ENCODE measurements at places on chromosomes 12 and 14.
A peak's percentile ranks its signal among the peaks of the same experiment; 100 is the strongest.

DNA sequence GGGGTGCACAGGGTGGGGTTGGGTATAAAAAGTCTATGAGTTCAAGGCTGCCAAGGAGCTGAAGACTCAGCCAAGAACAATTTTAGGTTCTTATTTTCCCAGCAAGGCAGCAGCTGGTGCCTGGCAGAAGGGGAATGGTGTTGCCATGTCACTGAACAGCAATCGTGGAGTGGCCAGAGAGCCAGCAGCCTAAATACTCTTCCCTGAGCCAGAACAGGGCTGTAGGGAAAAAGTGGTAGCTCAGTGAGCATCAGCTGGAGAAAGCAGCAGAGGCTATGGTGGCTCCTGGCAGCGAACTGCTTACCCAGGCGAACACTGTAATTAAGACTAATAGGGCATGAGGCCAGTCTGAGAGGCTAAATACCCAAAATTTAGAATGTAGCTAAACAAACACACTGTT is 334.9 kb downstream of the RMST start:
- no peak for DNase-seq

GRCh38 chr14:20468764-20469241 is 403 bp upstream of the PNP start:
- DNase-seq, result no peak

GRCh38 chr14:65373016-65373670 is 39.4 kb upstream of the FUT8 start:
- DNase-seq, result no peak

GRCh38 chr14:68460541-68460940 is 332.3 kb downstream of the ZFP36L1 start:
- DNase-seq, result no peak

DNA sequence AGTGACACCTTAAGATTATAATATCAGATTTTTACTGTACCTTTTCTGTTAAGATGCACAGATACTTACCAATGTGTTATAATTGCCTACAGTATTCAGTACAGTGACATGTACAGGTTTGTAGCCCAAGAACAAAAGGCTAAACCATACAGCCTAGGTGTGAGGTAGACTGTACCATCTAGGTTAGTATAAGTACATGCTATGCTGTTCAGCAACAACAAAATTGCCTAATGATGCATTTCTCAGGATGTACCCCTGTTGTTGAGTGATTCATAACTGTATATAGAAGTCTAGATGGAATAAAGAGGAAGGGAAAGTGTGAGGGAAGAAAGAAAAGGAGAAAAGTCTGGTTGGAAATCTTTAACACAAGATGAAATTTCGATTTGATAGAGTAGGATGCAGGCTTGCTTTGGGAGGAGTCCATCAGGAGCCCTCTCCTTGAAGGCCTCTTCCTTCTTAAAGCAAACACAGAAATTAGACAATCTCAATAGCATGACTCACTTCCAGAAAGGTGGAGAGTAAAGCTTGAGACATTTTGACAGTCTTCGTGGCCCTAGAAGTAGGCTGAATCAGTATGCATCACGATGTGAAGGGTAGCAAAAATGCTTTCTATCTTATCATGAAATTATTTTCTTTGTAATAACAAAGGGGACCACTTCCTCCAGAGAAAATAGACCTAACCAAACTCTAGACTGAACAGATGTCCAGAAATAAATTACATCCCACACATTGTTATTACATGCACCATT is 191.5 kb downstream of the SYT1 start:
- no peak for DNase-seq

DNA sequence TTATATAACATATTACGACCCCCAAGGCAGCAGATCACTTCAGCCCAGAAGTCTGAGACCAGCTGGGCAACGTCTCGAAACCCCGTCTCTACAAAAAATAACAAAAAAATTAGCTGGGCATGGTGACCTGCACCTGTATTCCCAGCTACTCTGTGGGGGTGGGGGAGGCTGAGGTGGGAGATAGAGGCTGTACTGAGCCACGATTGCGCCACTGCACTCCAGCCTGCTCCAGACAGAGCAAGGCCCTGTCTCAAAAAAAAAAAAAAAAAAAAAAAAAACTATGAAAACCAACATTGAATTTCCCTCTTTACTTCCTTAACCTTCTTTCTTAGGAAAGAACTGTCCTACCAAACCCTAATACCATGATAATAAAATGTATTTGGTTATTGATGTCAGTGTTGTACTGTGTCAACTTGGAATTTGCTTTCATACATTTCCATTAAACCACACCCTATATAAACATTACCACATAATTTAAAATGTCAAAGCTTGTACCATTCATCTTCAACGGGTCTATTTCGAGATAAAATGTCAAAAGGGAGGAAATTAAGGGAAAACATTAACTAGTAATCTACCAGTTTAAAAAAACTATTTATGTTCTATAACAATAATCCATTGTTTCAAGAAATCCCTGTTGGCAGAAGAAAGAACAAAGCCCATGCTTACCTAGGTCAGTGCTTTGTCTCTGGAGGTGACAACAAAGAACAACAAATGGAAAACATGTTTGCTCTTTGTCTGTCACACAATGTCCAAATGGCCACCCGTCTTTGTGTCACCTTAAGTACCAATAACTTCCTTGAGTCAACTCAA is 17.4 kb downstream of the GALNT4 start:
- DNase-seq, result no peak

- no peak for DNase-seq
These were observed 49.2 kb downstream of the PHETA1 start for GRCh38 chr12:111319600-111320257.

DNA sequence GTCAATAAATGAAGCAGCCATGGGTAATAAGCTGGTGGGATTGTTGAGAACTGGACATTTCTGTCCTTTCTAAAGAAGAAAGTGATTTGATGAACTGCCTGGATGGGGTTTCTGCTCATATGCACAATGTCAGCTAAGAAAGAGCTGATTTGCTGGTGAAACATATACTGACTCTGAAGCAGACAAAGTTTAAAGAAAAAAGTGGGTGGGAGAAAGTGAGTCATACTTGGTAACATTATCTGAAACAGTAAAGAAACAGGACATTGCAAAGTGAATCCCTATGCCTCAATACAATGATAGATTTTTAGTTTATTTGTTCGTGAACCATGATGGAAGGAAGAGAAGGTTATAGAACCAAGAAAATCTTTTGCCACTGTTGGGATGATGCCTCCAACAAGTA is 95.6 kb upstream of the DNM1L start:
- DNase-seq, result no peak

DNA sequence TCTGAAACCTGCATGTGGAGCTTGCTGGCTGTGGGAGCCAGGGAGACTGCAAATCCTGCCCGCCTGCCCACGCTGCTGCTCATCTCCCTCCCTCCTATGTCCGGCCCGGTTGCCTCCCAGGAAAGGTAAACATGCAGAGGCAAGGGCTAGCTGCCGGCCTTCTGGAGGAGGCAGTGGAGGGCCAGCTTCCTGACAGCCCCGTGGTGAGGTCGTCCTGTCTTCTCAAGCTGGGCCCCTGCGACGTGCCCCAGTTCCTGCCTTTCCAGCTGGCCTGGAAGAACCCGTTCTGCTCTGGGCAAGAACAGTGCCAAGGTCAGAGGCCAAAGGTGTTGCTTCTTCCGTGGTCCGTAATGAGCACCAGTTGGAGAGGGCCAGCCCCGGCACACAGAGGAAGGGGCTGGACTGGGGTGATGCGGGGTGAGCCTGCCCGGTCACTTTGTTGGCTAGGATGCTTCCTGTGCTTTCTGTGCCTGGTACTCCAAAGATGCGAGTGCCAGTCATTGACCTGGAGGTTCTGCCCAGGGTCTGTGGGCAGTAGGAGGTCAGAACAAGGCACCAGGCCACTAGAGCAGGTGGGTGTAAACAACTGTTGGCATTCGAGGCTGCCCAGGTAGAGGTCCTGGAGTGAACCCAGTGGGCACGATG is 25.3 kb downstream of the TPCN1 start:
- no peak for DNase-seq

DNA sequence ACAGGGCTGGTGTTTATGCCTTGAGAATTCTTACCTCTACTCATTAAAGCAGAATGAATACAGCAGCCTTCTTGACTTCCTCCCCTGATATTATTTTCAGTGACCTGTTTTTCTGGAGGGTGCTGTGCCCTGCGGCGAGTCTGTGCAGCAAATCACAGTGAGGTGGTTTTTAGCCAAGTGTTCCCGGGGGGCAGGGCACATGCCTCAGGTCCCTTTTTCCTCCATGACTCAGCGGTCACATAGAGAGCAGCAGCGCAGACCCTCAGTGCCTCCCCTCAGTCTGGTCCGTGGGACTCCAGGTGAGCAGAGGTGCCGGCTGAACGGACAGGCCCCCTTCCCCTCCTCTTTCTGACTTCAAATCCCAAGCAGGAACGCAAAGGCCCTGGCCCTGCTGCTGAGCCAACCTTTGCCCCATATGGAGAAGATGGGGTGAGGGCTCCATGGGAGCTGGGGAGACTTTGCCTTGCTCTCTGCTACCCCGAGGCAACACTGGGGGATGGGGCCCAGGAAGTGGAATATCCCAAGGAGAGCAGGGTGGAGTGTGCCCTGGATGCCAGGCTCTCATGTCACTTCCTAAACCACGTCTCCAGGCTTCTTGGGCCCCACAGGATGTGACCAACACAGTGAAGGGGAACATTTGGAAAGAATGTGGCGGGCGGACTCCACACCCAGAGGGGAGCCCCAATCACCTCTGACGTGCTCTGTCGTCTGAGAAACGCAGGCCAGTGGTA is 90.0 kb downstream of the DHRS2 start:
- DNase-seq, result no peak

GRCh38 chr12:123037791-123038190 is 57.3 kb downstream of the ARL6IP4 start:
- no peak for DNase-seq

- DNase-seq, result no peak
These were observed 12.6 kb upstream of the FAIM2 start for GRCh38 chr12:49916129-49916919.

DNA sequence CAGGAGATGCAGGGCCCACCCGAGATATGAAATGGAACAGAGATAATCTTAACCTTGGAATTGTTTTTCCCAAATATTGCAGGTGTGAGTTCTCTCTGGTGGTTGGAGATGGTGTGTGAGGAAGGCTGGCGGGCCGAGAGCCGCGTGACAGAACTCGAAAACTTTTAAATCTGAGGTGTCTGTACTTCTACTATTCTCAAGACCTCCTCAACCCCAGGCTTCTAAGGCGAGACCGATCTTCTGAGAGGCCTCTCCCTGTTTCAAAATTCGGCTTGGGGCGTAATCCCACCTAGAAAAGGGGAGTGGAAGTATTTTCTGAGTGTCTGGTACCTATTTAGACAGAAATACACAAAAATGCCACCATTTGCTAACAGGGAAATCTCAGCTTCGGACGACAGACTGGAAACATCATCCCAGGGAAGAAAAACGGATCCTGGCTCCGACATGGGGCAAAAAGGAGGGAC is 611 bp downstream of the SARNP start:
- no peak for DNase-seq

DNA sequence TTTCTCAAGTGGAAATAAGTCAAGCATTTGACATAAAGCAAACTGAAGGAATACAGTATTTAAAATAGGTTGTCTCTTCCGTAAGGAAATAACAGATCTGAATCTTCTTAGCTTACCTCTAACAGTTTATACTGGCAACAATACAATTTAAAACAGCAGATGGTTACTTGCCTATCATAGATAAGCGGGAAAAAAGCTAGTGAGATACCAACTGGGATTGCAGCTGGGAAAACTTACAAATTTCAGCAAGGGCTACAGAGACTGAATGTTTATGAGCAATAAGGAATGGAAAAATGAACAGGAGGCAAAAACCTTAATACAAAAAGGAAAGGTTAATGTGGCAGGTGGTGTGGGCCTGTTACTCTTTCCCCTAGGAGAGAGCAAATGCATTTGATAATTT is 220.0 kb downstream of the RASSF9 start:
- DNase-seq, result no peak

GRCh38 chr12:39145175-39145999 is 240.0 kb upstream of the CPNE8 start:
- no peak for DNase-seq

GRCh38 chr14:49766839-49767238 is 1.1 kb upstream of the KLHDC2 start:
- DNase-seq, result peak; percentile 66

GRCh38 chr12:83823386-83824045 is 1089.1 kb downstream of the SLC6A15 start:
- DNase-seq, result no peak

- peak; percentile 28 for DNase-seq
These were observed at the start of gene COCH for GRCh38 chr14:30874120-30874998. Gene COCH (plus strand): TSS chr14:30874559. CDS start chr14:30874939, 380 bp downstream.

DNA sequence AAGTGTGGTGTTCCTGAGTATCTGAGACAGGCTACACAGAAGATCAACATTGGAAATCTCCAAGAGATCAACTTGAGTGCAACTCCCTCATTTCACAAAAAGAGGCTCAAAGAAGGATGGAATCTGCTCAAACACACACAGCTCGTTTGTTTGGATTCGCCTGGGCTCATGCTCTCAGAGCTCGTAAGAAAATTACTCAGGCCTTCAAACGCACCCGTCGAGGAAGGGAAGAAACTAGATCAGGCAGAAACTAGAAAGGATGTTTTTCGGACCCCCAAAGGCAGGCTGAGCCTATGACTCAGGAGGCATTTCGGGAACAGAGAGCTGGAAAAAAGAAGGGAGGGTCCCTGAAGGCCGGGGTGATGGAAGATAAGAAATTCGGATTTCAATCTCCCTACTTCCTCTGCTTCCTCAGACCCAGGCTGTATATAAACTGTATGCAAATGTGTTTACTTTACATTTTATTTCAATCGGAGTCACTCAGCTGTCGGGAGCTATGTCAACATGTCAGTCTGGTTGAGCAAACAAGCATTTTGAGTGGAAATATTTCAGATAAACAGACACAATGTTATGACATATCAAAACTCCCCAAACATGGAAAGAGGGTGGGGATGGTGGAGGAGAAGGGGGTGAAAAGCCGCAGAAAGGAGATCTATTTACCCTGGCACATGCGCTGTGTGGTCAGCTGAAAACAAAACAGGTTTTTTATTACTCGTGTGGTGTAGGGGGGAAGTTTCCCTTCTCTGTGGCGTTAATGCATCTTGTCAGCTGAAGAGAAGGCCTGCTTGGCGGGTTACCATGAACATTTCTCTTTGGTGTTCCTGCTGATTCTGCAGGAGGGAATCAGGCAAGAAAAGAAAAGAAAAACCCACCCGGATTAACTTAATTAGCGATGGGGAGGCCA is 129.1 kb upstream of the TBX3 start:
- DNase-seq, result no peak

DNA sequence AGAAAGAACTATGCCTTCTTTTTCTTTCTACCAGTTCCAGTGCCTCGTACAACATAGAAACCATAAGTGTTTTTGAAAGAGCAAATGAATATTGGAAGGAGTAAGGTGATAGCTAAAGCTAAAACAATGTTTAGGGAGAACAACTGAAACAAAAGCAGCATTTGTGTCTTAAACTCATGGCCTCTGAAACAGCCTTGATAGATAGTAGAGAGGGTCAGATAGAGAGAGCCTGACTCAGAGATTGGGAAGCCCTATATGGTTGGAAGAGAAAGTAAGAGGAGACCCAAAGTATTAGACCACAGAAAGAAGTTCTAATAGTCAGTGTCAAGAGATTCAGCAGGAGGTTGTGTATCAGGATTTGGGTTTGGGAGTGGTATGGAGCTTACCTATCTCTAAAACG is 79.6 kb upstream of the IFNG-AS1 start:
- no peak for DNase-seq

- DNase-seq, result no peak
These were observed 67.1 kb downstream of the CRACR2A start for GRCh38 chr12:3685830-3686229.
